ENCODE measurements at places on chromosomes 5 and 9. TPM values are rescaled to one million over a fixed set of nuclear protein-coding genes. Genes with fewer than 3 reads are reported as not detected.

Gene SLC34A1
- not detected for total RNA-seq

Gene SELENOP
- total RNA-seq: 0.18 TPM

Gene CDHR2
- 0.13 TPM for total RNA-seq

Gene SH3PXD2B
- total RNA-seq: 16.5 TPM

Gene PLK2
- 83.3 TPM for total RNA-seq

Gene TRPM3
- total RNA-seq: not detected

Gene OTULIN
- total RNA-seq: 17.3 TPM

Gene COL15A1
- total RNA-seq: 0.39 TPM

Gene RFK
- total RNA-seq: 49.5 TPM

Gene ZNF462
- 4.3 TPM for total RNA-seq

Gene STPG3
- total RNA-seq: not detected

Gene SKIC3
- total RNA-seq: 21.0 TPM

Gene PCDHGB2
- 0.08 TPM for total RNA-seq

Gene PDLIM4
- not detected for total RNA-seq

Gene PTGDS
- 0.59 TPM for total RNA-seq

Gene CDC25C
- 10.1 TPM for total RNA-seq

Gene SLC46A2
- total RNA-seq: not detected

Gene TUSC1
- total RNA-seq: 7.1 TPM

Gene GRIA1
- not detected for total RNA-seq

Gene RALGDS
- 28.1 TPM for total RNA-seq

Gene HAPLN1
- not detected for total RNA-seq

Gene TXNDC8
- total RNA-seq: not detected

Gene PCDHB3
- not detected for total RNA-seq

Gene SPINK4
- total RNA-seq: not detected

Gene PRR16
- not detected for total RNA-seq

Gene PCDHGC3
- 6.5 TPM for total RNA-seq

Gene GABRA1
- total RNA-seq: not detected

Gene FAM151B
- 1.8 TPM for total RNA-seq

Gene SPINK9
- not detected for total RNA-seq

Gene BTNL3
- total RNA-seq: not detected

Gene ATG12
- total RNA-seq: 48.7 TPM

Gene LRRC26
- 2.2 TPM for total RNA-seq

Gene SPATA31A3
- total RNA-seq: not detected

Gene SOHLH1
- not detected for total RNA-seq

Gene SPATA31E1
- total RNA-seq: 0.03 TPM

Gene CTXN3
- total RNA-seq: not detected

Gene ANKHD1
- total RNA-seq: 49.4 TPM

Gene PLAC8L1
- total RNA-seq: 0.26 TPM

Gene CARTPT
- not detected for total RNA-seq

Gene SH3GLB2
- 55.6 TPM for total RNA-seq

Gene ZDHHC11
- 14.5 TPM for total RNA-seq

Gene DMRT3
- total RNA-seq: not detected

Gene SMIM33
- total RNA-seq: not detected

Gene SCAI
- 1.8 TPM for total RNA-seq

Gene TMEM252
- not detected for total RNA-seq

Gene MSX2
- total RNA-seq: 5.2 TPM

Gene ACO1
- 31.5 TPM for total RNA-seq

Gene KCNV2
- not detected for total RNA-seq

Gene NTNG2
- total RNA-seq: 1.6 TPM

Gene TNC
- 0.68 TPM for total RNA-seq

Gene NSG2
- total RNA-seq: 0.08 TPM

Gene GEMIN5
- 22.9 TPM for total RNA-seq
